Amygdala (tissue), 56 donors: ENCODE measurements at places on chromosomes 1 and 21.

DNA sequence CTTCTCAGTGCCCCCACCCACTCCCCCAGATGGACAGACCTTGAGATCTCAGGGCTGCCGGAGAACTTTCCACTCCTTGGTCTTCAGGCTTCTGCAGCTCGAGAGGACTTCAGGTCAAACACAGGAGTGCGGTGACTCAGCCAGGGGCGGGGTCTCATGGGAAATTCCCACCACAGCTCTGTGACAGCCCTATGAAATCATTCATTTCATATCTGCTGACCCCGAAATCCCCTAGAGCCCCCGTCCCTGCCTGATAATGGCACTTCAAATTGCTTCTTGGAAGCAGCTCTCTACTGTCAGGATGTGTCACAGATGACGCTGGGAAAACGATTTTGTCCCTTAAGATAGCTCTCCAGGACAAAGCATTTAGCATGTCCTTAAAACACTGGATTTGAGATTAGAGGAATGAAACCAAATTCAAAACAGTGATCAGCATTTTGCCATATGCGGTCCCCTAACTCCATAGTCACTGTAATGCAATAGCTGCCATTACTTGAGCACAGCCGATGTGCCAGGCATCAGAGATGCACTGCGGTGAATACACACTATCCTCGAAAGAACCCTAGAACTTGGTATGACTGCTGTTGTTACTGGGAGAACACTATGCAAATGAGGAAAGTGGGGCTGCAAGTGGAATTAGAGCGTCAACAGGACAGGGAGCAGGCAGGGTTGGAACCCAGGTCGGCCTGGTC lies at the start of gene TNFRSF9:
Gene TNFRSF9, minus strand, starts transcription at position 95 of the 692 bp plus-strand sequence. CDS start 845 bp downstream, outside the sequence.
- no peak for DNase-seq

GRCh38 chr21:36516281-36516680 lies 36.4 kb upstream of the CLDN14 start:
- DNase-seq, result no peak

DNA sequence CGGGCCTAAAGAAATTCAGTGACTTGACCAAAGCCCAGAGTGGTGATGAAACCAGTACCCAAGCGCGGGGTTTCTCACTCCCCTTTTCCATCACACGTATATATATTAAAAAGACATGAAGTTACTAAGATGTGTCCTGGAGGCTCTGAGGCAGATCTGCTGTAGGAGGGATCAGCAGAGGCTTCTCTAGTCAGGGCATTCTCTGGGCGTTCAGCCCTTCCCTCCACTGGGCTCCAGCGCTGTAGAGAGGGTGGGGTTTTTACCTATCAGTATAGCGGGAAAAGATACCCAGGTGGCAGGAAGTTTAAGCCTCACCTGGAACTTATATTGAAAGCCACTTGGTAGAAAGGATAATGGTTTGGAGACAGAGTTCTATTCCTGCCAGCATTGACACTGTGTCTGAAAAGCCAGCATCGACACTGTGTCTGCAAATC lies 862 bp upstream of the PLEKHO1 start:
- DNase-seq, result no peak

GRCh38 chr1:244054924-244055263 lies 3.8 kb downstream of the ZBTB18 start:
- DNase-seq, result no peak

DNA sequence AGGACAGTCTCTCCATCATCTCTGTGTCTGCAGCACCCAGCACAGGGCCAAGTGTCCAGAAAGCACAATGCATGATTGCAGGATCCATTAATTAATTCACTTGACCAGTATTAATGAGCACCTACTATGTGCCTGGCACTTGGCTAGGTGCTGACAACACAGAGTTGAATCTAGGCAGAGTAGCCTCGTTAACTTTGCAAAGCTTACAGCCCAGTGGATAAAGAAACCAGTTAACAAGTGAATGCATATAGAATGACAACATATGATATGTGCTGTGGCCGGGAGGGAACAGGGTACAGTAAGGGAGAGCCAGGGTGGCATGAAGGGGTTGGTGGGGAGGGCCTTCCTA lies 10.9 kb downstream of the SLC1A7 start:
- DNase-seq, result no peak

DNA sequence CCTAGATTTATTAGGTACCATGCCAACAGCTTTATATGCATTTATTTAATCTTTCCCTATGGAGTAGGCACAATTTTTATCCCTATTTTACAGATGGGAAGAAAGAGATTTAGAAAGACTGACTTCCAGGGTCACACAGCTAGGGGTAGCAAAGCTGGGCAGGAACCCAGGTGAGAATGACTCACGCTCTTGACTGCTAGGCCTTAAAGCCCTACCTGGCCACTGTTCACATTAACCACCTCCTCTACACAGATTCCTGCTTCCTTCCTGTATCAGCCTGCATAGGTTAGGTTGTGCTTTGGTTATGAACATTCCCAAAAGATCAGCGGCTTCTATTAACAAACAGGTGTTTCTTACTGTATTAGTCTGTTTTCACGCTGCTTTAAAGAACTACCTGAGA lies 53.2 kb downstream of the DNAJC6 start:
- no peak for DNase-seq

- DNase-seq, result no peak
These were observed 351.4 kb downstream of the NPHP4 start for GRCh38 chr1:5640845-5641244.

DNA sequence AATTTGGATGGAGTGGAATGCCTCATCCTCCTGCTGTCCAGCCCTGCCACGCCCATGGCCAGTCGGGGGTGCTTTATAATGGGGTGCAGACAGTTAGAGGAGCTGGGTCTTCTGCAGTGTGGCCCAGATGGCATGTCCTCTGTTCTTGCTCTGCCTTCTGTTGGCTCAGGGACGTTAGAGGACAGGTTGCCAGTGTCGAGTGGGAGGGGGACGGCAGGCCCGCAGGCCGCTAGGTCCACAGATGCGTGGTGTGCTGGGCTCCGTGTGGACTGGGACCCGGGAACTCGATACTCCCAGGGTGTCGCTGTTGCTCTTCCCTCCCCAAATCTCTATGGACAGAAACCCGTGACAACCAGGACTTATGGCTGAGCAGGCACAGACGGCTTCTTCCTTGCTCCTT lies 33.3 kb downstream of the SIM2 start:
- DNase-seq, result no peak

DNA sequence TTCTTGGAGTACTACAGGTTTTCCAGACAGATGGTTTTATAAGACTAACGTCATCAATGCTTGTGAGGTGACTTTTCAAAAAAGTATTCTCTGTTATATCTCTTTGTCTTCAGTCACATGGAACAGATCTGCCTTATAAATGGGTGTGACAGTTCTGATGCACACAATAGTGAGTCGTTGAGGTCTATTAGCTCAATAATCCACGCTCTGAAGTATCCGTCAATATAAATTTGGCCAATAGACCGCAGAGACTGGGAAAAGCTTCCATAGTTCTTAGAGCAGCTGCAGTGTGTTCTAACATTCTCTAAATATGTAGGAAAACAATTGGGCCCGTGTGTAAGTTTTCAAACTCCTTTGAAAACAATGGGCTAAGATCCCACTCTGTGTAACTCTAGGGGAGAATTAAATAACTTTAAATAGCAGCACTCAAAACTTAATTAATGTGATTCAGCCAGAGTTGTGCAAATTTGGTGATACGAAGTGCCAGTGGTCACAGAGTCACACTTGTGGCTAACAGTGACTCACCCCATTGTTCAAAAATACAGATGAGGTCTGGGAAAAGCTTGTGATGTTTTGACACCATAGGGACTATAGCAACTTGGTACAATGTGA lies 316.0 kb downstream of the LMO4 start:
- DNase-seq, result no peak
